A549 treated with ZK216348 at 1 μM for 4 hours (cell line): ENCODE measurements at places on chromosomes 4 and X. TPM values are rescaled to one million over a fixed set of nuclear protein-coding genes. Genes with fewer than 3 reads are reported as not detected.

NSD2 gene
- 37.4 to 49.7 TPM (median 45.7 TPM) in 5 replicates for total RNA-seq

TBC1D9 gene
- 5.8 to 7.8 TPM (median 7.3 TPM) in 5 replicates for total RNA-seq

MUC7 gene
- total RNA-seq, result not detected in 5 replicates

HHIP gene
- total RNA-seq, result 0.72 to 1.6 TPM (median 1.3 TPM) in 5 replicates

CPLX1 gene
- total RNA-seq, result 0.46 to 1.5 TPM (median 0.88 TPM) in 5 replicates

ERCC6L gene
- total RNA-seq, result 10.2 to 15.5 TPM (median 12.1 TPM) in 5 replicates

IQCM gene
- not detected in 5 replicates for total RNA-seq

HPGDS gene
- total RNA-seq, result not detected in 5 replicates

FOXR2 gene
- not detected in 5 replicates for total RNA-seq

NAA11 gene
- not detected in 5 replicates for total RNA-seq

CNGA2 gene
- total RNA-seq, result not detected in 5 replicates

UGT2B11 gene
- total RNA-seq, result 0.06 to 0.17 TPM (median 0.09 TPM) in 3 of 5 replicates, not detected in the others

LEF1 gene
- not detected in 5 replicates for total RNA-seq

IGSF1 gene
- total RNA-seq, result 0.23 to 0.47 TPM (median 0.31 TPM) in 5 replicates

CYBB gene
- total RNA-seq, result not detected in 5 replicates

GC gene
- total RNA-seq, result not detected in 5 replicates

FNIP2 gene
- total RNA-seq, result 3.3 to 6.3 TPM (median 4.4 TPM) in 5 replicates

CLGN gene
- 3.4 to 8.1 TPM (median 5.3 TPM) in 5 replicates for total RNA-seq

SH3D19 gene
- total RNA-seq, result 19.4 to 25.8 TPM (median 24.6 TPM) in 5 replicates

KIF4A gene
- 24.7 to 29.6 TPM (median 27.7 TPM) in 5 replicates for total RNA-seq

C4orf36 gene
- 0.51 to 2.0 TPM (median 1.4 TPM) in 5 replicates for total RNA-seq

NPY1R gene
- 0.11 TPM in 1 of 5 replicates, not detected in the others for total RNA-seq

TRPC3 gene
- total RNA-seq, result 0.05 to 0.14 TPM (median 0.07 TPM) in 4 of 5 replicates, not detected in the other

FRMPD3 gene
- total RNA-seq, result 0.07 to 0.12 TPM (median 0.08 TPM) in 5 replicates

ADAM29 gene
- total RNA-seq, result not detected in 5 replicates

GYPE gene
- total RNA-seq, result not detected in 5 replicates

CCDC160 gene
- not detected in 5 replicates for total RNA-seq
